ENCODE measurements at places on chromosomes 11 and 22.

GRCh38 chr22:45268167-45268957 is 16.4 kb upstream of the UPK3A start:
- DNase-seq: peak; percentile 69

DNA sequence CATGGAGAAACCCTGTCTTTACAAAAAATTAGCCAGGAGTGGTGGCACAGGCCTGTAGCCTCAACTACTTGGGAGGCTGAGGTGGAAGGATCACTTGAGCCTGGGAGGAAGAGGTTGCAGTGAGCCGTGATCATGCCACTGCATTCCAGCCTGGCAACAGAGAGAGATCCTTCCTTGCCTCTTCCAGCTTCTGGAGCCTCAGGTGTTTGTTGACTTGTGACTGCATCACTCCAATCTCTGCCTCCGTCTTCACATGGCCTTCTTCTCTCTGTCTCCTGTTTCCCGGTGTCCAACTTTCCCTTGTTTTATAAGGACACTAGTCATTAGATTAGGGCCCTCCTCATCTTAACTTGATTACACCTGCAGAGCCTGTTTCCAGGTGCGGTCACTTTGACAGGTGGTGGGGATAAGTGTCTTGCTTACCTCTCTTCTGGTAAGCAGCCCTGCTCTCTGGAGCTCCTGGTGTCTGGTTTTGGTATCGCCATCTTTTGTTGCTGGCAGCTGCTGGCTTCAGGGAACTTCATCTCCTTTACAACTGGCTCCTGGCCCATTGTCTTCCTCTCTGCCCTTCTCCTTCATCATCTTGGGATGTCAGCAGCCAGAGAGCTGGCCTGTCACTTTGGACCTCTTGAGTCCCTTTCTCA is 8.2 kb upstream of the USP2 start:
- no peak for DNase-seq

DNA sequence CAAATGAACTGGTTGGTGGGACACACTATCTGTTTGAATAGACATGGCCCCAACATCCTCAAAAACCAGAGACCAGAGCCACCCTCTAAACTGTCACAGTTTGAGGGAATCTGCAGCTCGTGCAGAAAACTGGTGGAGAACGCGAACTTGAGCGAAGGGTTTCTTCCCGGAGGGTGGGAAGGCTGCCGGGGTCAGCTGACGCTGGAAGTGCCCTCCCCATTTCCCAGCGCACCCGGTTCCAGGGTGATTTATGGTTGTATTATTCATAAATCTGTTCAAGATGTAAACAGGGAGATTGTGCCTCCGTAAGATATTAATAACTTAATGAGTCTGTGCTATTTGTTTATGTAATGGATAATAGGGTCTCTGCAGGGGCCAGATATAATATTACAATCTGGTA is 1396.7 kb downstream of the BRD1 start:
- no peak for DNase-seq

GRCh38 chr11:19777377-19778102 is 64.9 kb downstream of the NAV2 start:
- DNase-seq: peak; percentile 28

DNA sequence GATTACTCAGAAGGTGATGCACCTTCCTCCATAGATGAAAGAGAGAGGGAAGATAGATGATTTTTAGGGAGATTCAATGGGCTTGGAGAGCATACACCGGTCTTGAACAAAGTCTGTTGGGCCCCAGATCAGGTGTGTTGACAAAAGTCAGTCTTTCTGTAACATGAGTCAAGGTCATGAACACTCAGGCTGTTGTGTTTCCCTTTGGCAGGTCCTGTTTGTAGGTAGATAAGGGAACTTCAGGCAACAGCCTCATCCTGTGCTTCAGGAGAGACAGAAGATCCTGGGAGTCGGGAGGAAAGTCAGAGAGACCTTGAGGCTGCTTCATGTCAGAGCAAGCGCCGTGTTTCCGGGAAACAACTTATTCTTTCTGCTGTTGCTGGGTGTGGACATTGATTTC is 703.1 kb downstream of the BRD1 start:
- no peak for DNase-seq

- DNase-seq: no peak
These were observed 12.1 kb upstream of the FCHSD2 start for GRCh38 chr11:73154178-73154577.

DNA sequence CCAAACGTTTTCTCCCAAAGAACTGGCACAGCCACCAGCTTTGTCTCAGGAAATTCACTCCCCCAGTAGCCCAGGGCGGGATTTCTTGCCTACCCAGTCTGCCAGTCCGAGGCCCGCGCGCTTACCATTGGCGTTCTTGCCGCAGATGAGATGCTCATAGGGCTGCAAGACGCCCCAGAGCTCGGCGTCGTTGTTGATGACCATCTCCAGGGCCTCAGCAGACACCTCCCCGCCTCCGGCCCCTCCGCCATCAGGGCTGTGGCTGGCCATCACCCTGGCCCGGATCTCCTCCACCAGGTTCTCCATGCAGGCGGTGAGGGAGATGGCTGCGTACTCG is 1.3 kb downstream of the ABTB2 start:
- no peak for DNase-seq

- no peak for DNase-seq
These were observed 481.7 kb upstream of the CHORDC1 start for GRCh38 chr11:90704510-90704909.

DNA sequence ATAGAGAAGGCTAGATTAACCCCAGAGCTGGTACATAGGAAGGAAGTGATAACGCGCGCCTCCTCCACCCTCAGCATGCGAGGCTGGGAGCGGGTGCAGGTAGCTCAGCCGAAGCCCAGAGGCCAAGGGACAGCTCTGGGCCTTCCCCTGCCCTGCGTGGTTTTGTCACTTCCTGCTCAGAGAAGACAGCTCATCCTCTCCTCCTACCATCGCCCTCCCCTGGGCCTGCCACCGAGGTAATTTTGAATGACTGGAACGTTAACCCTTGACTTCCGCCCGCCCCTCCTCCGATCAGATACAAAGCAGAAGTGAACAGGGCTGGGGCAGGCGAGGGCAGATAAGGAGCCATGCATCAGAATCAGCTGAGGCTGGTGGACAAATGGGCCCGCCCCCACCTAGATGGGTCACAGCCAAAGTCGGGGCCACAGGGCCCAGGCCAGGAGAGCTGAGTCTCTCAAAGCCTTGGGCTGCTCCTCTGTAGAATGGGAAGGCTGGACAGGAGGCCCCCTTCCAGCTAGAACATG is 1.6 kb downstream of the RAC2 start:
- DNase-seq: no peak

DNA sequence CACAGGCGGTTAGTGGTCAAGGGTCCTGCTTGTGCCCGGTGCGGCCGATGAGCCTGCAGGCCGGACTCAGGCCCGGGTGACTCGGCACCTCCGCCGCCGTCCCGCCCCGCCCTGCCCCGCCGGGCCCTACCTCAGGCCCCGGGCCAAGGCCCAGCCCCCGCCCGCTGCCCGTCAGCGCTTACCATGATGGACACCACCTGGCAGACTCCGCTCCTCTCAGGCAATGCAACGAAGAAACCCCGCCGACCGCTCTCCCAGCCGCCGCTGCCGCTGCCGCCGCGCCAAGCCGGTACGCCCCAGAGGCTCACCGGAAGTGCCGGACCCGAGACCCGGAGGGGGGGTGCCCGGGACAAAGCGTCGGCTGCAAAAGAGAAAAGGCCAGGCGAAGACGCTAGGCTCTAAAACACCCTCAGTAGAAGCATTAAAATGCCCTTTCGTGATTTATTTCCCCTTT is at the start of gene UFD1:
UFD1 (minus strand) TSS at position 293 of the 454 bp plus-strand sequence; CDS start at position 185, 108 bp downstream.
- DNase-seq: peak; percentile 77

- no peak for DNase-seq
These were observed 25.1 kb upstream of the SMIM38 start for GRCh38 chr11:69130654-69131053.

- peak; percentile 29 for DNase-seq
These were observed 12.2 kb upstream of the OR52D1 start for GRCh38 chr11:5476186-5476819.

- DNase-seq: no peak
These were observed 110.8 kb downstream of the WNT7B start for GRCh38 chr22:45866126-45866645.

- DNase-seq: peak; percentile 89
These were observed 179.9 kb downstream of the GRIA4 start for GRCh38 chr11:105789579-105790420.

GRCh38 chr11:121241343-121242211 is 51.0 kb upstream of the SC5D start:
- DNase-seq: no peak

- no peak for DNase-seq
These were observed 48.8 kb downstream of the MAPK1 start for GRCh38 chr22:21818487-21819182.

DNA sequence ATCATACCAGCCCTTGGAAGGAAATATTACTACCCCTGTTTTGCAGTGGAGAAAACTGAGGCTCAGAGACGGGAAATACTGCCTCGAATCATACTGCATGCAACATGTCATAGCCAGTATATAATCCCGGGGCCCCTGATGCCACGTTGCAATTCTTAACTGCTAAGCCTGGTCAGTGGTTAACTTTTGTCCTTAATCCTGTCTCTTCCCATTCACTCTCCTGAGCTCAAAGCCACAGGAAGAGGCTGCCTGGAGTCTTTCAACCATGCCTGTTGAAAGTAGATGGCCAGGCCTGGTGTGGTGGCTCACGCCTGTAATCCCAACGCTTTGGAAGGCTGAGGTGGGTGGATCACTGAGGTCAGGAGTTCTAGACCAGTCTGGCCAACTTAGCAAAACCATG is 166.6 kb downstream of the MIAT start:
- DNase-seq: no peak

GRCh38 chr11:77522215-77522614 is 48.3 kb upstream of the PAK1 start:
- no peak for DNase-seq

DNA sequence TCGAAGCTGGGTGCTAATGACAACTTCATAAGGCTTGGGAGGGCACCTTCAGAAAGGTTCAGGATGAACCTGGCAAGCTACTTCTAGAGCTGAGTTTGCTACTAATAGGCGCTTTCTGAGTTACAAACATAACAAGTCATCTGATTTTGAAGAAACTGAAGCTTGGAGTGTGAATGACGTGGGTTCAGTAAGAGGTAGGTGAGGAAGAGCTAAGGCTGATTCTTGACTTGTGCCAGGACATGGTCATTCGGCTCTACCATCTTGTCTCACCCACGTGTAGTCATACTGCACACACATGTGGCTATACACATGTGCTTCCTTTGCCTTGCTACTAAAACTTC is 56.4 kb downstream of the SWAP70 start:
- DNase-seq: no peak

GRCh38 chr11:379205-380094 is 10.2 kb downstream of the B4GALNT4 start:
- no peak for DNase-seq

DNA sequence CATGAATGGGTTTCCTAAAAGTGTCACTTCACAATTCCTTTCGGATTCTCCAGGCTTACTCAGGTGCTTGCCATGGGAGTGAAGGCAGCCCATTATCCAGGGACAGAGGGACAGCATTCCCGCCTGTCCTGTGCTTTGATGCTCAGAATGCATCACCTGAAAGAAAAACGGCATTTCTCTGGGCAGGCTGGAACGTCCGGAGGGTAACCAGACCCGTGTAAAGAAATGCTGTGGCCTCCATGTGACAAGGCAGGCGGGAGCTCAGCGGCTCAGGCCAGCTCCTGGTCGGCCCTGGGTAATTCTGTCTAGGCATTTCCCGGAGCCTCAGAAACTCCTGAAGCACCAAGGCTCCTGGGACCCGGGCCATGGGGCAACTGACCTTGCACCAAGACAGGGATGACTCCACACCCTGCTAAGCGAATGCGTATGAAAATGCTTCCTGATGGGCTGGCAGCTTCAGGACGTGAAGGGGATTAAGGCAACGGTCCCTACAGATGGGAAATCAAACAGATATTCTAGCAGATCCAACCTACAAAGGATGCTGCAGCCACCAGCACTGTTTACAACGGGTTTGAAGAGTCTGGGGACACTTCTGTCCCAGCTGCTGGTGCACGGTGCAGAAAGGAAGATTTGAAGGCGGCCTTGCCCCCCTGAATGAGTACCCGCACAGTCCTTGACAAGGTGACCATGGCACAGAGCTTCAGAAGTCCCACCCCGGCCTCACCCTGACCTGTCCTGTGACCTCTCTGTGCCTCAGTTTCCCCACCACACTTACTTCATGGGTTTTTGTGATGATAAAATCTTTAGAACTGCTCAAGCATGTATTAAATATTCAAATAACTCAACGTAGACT is 13.6 kb upstream of the FGF3 start:
- no peak for DNase-seq

DNA sequence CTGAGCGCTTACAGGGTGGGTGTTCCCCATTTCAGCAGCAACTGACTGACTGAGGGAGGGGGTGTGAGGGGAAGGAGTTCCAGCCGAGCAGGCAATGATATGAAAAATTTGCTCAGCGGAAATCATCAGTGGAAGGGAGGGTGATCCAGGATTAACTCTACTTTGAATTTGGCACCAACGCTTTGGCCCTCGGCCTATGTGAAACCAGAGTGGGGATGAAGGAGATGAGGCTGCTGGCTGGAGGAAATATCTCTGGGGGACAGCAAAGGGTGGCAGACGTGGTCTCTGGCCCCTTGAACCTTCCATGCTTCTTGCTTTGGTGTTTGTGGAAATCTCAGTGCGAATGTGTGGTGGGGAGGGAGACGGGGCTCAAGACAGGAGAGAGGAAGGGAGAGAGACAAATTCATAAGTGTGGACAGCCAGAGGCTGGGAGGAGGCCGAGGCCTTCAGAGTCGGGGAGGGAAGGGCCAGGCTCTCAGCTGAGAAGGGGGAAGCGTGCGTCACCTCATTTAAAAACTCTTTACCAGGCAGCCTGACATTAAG is 83.6 kb downstream of the FDX1 start:
- no peak for DNase-seq

DNA sequence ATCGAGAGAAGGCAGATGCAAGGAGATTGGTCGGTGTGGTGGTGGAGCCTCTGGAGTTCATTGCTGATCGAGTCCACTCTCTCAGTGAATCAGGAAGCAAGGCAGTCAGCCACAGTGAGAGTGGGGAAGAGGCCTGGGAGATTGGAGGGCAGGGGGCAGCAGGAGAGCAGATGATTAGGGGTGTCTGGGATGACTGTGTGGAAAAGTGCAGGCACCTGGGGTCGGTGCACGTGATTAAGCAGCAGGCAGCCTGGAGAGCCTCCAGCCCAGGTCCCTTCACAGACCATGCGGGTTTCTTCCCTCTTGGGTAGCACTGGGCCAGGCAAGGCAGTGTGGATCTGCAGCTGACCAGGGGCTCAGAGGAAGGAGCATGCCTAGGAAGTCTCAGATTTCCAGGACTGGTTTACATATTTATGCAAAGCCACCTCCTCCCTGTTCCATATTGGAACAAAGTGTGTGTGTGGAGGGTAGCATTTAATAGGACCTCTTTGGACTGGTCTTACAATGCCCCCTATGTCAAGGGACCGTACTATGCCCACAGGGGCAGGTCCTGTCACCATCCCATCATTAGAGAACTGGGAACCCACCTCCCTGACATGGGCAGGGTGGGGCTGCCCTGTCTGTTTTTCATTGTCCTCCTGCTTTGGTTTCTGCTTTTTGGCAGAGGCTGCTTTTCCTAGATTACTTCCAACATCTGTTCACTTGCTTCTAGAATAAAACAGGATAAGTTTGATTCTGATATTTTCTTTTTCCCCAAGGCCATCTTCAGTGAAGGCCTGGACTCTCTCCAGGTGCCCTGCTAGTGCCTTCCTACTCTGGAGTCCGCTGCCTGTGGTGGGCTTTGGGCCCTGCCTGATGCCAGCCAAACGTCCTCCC is 14.0 kb upstream of the GDPD5 start:
- DNase-seq: no peak

GRCh38 chr22:46386312-46386711 is 50.8 kb downstream of the TRMU start:
- DNase-seq: no peak

Data from cerebellar cortex (tissue), 1 donor.